Retina (tissue), 1 donor: ENCODE measurements at places on chromosomes 11 and 22.

- peak; percentile 23 for DNase-seq
Measured at GRCh38 chr11:92330114-92330513, 105.5 kb downstream of the FAT3 start.

- no peak for DNase-seq
Measured at GRCh38 chr11:122242731-122243130, 126.7 kb upstream of the BLID start.

DNA sequence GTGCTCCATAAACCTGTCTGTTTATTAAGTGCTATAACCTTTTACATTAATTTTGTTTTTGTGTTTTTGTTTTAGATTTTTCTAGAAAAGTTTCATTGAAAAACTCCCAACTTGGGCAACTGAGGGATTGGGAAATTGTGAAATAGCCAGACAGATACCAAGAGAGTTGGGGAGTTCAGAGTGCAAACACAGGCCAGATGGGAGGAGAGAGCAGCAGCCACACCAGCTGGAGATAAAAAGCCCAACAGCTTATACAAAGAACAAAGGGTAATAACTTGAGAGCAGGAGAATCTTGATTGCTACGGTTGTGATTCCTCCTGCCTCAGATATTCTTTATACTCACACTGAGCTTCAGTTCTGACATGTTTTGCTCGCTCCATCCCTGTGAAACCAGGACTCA, 1642.2 kb downstream of the LRRC4C start:
- DNase-seq, result peak; percentile 40

- DNase-seq, result no peak
Measured at GRCh38 chr11:22555881-22556280, 69.7 kb downstream of the FANCF start.
